RKO (cell line): ENCODE measurements at places on chromosomes 2 and 18.

DNA sequence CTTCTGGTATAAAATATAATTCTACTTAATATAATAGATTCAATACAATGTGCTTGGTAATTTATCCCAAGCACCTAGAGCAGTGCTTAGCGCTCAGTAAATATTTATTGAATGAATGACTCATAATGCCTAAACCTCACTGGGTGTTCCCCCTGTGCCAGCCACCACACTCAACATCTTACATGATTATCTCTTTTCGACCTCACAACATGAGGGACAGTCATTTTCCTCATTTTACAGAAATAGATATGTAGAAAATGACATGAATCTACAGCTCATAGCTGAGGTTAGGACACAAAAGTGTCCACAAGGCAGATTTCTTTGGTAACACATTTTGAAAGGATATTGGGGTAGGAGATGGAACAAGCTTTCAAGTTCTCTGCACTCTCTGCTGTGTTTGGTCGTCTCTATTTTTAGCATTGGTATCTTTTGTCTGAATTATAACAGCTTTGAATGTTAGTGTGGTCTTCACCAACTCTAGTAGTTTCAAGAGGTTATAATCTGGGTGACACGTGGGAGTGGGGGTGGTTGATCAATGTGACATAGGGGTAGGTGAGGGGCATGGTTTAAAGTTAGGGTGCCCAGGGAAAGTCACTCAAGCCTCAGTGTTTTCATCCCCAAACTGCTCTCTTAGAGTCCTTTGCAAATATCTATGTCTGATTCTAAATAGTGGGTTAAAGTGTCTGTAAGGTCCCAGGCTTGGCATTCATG, 9.8 kb downstream of the MYOM1 start:
- DNase-seq, result no peak

DNA sequence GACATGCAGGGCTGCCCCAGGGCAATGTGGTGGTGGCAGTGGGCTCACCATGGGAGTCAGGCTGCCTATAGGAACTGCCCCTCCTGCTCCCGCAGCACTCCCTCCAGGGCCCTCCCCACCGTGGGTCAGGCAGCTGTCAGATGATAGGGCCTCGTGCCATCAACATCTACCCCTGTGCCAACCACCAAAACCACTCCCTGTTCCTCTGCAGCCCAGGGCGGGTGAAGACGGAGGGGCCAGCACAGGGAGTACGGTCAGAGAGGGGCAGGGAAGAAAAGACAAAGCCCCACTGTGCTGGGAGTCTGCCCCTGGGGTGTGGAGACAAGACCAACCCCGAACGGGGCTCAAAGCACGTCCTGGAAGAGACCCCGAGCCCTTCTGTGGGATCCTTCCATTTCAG, 97.4 kb downstream of the TNS1 start:
- no peak for DNase-seq

GRCh38 chr18:79693561-79694205, 14.1 kb downstream of the CTDP1 start:
- no peak for DNase-seq

- DNase-seq, result peak; percentile 61
These were observed 495 bp upstream of the GULP1 start for GRCh38 chr2:188291142-188291616.

GRCh38 chr2:240449764-240450531, 14.5 kb downstream of the GPC1 start:
- no peak for DNase-seq

DNA sequence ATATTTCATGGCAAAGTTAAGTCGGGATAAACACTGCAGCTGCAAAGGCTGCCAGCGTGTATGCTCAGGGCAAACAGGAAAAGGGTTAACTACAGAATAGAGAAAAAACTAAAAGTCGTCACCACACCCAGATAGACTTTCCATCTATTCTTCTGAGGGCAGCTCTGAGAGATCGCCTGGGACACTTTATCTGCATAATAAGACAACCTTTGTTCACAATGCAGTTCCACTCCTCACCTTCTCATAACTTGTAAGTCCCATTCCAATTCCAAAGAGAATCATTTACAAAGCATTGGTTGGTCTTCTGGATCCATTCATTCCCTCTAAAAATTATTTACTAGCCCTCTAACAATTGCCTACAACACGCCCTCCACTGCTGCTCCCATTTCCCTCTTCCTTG, 437.4 kb downstream of the RND3 start:
- no peak for DNase-seq

- DNase-seq, result no peak
These were observed 429.1 kb downstream of the RNF144A start for GRCh38 chr2:7346336-7346735.

DNA sequence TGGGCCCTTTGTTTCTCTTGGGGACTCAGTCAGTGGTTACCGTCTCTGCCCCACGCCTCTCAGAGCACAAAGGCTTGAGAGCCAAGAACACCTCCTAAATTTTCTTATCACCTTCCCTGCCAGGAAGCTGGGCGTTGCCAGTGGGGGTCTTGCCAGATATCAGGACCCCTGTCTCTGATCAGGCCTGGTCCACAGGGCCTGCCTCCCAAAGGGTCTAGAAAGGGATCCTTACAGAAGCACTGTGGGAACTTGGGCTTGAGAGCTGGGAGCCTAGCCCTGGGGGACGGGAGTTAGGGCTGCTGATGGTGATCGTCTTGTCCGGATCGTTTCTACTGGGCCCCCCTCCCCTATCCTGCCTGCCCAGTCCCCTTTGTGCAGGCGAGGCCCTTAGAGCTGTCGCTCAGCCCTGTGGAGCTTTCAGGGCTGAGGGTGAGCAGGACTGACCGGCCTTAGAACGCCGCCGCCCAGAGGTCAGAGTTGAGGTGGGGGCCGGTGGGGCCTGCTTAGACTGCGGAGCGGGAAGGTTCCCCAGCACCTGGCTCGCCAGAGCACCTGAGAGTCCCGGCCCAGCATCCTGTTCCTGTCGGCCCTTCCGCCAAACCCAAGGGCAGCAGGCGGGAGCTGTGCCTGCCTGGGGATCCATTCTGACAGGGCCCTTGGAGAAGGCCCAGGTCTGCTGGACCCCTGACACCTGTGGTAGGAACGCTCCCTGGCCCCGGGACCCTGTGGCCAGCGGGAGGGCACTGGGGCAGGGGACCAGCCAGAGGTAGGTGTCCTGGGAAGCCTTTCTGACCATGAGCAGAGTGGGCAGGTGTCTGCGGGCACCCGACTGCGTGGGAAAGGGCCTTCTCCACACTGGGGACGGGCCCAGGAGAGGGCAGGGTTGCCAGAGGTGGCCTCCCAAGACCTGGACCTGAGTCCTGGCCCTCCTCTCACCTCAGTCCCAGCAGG, 956 bp downstream of the ESPNL start:
- no peak for DNase-seq

GRCh38 chr2:126534478-126534877, 121.5 kb upstream of the GYPC start:
- DNase-seq, result no peak

GRCh38 chr2:85312404-85312803, 15.4 kb downstream of the TGOLN2 start:
- DNase-seq, result peak; percentile 79

GRCh38 chr18:1968801-1969498, 602.4 kb downstream of the METTL4 start:
- DNase-seq, result no peak

DNA sequence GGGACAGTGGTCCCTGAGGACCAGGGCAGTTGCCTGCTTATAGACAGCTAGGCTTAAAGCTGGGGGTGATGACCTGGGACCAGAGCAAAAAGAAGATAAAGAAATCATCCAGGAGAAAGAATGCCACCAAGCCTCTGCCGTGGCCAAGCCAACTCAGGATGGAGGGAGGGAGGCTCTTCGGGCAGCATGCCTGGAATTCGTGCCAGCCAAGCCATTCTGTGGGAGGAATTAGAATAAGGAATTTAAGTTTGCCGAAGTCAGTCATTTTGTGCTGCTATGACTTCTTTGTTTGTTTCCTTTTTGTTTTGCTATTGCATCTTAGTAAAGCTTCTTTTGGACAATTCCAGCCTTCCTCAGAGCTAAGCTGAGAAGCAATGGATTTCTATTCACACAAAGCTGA, 124.1 kb downstream of the EN1 start:
- DNase-seq, result no peak

DNA sequence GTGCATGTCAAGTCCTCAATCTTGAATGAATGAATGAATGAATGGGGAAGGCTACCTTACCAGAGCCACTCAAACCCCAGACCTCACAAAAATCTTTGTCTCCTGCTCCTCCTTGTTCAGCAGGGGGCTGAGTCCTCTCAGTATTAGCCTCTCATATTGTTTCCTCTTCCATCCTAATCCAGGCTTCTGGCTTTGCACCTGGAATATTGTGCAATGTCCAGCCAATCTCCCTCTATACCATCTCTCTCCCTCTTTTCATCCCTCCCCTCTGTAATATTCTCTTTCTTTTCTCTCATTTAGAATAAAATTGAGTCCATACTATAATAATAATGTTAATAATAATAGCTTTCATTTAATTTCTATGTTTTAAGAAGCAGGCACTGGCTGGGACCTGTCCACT, 34.3 kb downstream of the ARHGAP25 start:
- DNase-seq, result no peak

- DNase-seq, result no peak
These were observed 52.6 kb upstream of the TPO start for GRCh38 chr2:1360557-1361250.

DNA sequence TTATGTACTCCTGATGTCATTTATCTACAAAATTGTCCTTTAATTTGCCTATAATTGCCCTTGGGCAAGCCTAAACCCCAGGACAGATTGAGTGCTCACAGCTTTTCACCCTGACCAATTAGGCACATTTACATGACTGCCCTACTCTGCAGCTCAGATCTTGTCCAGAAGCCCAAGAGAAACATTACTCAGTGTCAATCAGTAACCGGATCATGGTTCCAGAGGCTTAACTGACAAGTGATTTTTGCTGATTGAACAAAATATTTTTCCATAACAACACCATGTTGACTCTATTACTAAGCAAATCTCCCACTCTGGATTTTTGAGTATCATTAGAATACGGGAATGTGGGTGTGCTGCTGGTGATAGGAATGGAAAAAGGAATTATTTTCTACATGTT, 465.4 kb upstream of the TNP1 start:
- DNase-seq, result no peak

DNA sequence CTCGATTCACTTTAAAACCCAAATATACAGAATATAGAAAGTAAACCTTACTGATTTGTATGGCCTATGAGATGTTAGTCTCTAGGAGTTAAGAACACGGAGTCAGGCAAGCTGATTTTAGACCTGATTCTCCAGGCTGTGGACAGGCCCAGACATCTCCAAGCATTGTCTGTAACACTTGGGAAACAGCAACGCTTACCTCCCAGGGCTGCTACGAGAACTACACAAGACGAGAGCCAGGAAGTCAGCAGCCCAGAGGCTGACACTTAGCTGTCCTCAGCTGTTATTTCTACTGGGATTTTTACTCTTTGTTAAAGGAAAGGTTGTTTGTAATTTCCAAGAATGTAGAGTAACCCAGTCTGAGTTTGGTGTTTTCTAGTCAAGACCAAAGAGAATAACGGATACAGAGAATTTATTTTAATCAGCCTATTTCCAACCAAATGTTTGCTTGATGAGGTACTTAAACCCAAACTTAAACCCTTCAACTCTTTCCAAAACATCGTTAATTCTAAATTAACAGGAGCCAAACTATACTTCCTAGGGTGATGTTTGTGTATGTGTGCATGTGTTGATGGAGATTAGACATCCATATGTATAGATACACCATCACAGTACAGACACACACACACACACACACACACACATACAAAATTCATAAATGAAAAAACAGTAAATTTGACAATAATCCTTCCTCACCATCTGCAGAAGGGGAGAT, 123.4 kb downstream of the LAMA1 start:
- DNase-seq, result no peak

GRCh38 chr2:239329972-239330572, 70.7 kb downstream of the HDAC4 start:
- no peak for DNase-seq

GRCh38 chr2:163626639-163627109, 109.1 kb downstream of the FIGN start:
- DNase-seq, result no peak

DNA sequence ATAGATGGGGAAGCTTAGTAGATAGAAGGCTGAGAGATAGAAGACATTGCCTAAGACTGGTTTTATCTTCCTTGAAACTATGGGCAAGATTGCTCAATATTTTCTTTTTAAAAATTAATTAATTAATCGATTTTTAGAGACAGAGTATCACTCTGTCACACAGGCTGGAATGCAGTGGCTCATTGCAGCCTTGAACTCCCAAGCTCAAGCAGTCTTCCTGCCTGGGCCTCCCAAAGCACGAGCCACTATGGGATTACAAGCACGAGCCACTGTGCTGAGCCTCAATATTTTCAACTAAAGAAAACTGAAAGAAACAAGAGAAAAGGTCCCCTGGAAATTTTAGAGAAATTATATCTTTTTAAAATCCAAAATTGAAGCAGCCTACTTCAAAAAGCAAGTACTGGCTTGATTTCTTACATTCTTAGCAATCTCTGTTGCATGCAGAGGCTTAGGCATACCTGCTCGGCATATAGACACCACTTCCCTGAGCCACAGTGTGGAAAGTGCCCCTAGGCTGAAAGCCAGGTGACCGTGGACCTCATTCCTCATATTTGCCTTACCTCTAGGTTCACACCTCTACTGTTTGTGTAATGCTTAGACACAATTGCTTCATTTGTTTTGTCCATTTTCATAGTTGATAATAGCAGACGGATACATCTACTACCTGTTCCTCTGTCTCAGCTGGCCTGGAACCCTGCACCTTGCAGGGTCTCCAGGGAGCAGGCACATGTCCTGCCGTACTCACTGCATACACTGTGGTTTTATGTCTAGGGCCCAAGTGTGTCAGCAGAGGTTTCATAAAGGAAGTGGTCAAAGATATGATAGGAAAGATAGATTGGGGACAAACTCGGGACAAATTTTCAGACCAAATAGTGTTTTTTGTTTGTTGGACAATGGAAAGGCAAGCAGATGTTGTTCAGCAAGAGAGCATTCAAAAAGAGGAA, 166.5 kb upstream of the ALPP start:
- no peak for DNase-seq

GRCh38 chr2:207640160-207640559, 15.0 kb upstream of the METTL21A start:
- no peak for DNase-seq

DNA sequence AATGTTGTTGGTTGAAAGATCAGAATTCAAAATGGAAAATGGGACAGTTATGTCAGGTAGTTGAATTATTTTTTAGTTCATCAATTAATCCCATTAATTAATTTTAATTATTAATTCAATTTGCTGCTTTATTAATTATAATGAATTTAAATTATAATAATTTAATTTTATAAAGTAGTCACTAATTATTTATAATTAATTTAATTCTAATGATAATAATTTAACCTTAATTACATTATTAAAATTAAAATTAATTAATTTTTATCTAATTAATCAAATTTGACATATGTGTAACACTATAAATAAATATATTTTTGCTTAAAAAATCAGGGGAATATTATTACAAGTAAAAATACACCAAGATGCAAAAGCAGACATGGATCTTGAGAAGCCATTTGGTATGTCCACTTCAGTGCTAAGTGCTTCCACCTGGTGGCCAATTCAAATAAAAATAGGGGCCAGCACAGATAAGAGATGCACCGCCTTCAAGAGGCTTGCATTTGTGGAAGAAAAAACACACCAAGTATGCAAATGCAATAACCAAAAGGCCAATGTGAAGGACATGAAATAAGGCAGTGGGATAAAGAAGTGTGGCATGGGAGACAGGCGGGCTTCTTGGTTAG, 73.2 kb downstream of the MBP start:
- peak; percentile 81 for DNase-seq

GRCh38 chr18:62558015-62558663, 35.3 kb downstream of the ZCCHC2 start:
- DNase-seq, result no peak
